ENCODE measurements at places on chromosomes 13 and 19.

DNA sequence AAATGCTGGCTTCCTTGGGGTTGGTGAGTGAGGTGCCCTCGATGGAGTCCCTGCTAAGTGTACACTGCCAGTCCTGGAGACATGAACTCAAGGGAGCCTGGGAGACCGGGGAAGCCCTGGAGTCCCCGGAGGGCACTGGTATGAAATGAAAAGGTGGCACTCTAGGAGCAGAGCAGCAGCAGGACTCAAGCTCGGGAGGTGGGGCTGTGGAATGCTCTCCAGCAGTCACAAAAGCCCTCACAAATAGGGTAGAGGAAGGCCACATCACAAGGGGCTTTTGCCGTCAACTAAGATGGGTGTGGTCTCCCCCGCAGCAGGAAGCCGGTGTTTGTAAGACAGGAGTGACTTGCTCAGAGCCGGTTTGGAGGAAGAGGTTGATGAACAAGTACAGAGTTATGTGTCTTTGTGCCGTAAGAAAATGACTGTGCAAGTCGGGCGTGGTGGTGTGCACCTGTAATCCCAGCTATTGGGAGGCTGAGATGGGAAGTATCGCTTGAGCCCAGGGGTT lies 19.3 kb downstream of the CCNE1 start:
- peak; percentile 63 for DNase-seq

- peak; percentile 32 for DNase-seq
Measured at GRCh38 chr13:109840201-109840892, 54.0 kb upstream of the IRS2 start.

- DNase-seq = no peak
Measured at GRCh38 chr19:51546107-51546649, 14.7 kb upstream of the SIGLEC6 start.

DNA sequence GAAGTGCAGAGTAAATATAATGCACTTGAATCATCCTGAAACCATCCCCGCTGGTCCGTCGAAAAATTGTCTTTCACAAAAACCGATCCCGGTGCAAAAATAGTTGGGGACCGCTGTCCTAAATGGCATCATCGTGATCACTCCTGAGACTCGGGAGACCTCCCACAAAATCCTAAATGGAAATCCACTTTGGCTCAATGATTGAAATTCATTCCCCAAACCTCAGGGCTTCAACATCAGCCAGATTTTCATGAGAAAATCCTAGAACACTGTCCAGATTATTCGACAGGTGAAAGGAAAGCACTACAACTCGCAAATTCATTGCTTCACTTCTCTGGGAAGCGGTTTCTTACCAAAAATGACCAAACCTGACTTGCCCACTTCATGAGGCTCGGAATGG lies 335.3 kb upstream of the ZNF507 start:
- no peak for DNase-seq

DNA sequence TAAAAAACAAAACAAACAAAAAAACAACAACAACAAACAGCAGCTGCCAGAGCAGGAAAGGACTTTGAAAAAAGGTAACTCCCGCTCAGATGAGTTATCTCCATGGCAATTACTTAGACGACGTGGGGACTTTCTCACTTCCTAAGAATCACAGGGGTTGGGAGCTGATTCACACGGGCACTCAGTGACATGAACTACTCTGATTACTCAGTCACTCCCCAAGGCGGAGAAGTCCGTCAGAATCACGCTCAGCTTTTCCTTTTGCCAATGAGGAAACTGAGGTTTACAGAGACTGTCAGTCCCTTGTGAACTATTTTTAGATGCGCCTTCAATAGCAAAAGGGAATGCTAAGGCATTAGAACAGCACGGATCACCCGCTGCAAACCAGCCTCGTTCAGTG lies 32.3 kb upstream of the MATK start:
- peak; percentile 64 for DNase-seq

DNA sequence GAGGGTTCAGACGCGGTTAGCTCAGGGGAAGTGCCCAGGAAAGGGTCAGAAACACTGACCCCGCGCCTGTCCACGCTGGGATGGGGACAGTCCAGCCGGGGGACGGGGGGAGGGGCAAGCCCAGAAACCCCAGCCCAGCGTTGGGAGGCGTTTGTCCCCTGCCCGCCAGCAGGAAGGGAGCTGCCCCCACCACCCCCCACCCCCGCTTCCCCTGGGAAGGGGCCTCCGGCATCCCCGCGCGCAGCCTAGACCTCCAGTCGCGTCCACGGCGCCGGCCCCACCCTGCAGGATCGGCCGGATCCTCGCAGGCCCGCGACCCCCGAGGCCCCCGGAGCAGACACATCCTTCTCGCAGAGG lies 277 bp downstream of the GIPC1 start:
- no peak for DNase-seq

DNA sequence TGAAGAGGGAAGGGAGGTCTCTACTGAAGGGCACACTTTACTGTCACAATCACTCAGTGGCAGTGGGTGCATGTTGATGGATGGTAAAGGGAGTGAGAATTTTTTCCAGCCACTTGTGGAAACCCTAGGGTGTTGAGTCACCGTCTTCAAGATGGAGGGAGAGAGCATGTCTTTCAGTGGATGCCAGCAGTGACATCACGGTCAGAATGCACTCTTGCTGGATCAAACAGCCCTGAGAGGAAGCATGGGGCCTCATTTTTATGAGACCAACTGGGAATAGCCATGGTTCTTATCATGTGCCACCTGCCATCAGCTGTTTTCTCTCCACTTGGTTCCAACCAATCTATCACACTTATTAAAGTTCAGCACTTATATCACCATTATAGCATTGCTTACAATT lies 182.5 kb downstream of the KCNRG start:
- DNase-seq = no peak

DNA sequence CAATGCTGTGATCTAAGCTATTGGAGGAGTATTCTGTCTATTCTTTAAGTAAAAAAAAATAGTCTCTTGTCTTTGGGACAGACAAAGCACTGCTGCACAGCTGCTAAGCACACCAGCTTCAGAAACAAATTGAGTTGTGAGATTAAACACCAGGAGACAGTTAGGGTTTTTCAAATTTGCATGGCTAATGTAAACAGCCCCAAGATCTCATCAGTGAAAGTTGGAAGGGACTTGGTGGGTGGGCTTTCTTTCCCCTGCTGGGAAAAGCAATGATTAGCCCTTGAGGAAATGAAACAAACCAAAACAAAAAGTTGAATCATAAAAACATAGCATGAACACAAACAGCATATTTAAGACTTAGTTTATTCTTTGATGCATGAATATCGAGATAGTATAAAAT lies 143.6 kb upstream of the SLITRK1 start:
- no peak for DNase-seq

DNA sequence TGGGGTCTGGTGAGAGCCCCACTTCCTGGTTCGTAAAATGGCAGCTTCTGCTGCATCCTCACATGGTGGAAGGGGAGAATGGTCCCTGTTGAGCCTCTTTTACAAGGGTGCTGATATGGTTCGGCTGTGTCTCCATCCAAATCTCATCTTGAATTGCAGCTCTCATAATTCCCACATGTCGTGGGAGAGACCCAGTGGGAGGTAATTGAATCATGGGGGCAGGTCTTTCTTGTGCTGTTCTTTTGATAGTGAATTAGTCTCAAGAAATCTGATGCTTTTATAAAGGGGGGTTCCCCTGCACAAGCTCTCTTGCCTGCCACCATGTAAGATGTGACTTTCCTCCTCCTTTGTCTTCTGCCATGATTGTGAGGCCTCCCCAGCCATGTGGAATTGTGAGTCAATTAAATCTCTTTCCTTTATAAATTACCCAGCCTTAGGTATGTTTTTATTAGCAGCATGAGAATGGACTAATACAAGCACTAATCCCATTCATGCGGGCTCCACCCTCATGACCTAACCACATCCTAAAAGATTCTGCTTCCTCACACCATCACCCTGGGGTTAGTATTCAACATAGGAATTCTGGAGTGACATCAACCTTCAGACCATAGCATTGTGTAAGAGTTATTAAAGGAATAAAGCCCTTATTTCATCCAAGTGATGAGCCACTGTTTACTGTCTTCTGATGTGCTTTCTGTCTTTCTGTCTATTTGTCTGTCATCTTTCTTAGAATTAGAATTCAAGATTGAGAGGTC lies 159.0 kb upstream of the IRS2 start:
- no peak for DNase-seq

- DNase-seq = no peak
Measured at GRCh38 chr13:44299152-44299943, 74.3 kb upstream of the SERP2 start.

DNA sequence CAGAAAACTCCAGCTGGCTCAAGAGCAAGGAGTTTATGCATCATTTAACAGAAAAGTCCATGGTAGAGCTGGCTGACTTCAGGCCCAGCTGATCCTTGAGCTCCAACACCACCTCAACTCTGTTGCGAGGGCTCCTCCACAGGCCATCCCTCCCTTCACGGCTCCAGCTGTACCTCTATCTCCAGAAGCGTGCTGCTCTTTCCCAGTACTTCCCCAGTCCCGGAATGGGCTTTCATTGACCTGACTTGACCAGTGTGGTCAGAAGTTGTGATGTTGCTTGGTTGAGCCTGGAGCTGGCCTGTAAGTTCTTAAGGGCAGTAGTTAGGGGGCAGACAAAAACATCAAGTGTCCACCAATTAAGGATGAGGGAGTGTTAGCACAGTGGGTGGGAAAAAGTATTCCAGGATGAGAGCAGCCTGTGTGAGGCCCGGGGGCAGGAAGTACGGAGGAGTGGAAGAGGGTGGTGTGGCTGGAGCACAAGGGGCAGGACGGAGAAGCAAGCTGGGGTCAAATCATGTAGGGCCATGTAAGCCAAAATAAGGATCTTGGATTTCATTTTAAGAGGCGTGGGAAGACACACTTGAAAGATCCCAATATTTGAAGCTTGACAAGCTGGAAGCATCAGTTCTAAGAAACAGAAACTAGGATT lies 24.0 kb downstream of the SKA3 start:
- no peak for DNase-seq

- peak; percentile 32 for DNase-seq
Measured at GRCh38 chr19:48194041-48194843, 23.8 kb downstream of the ZSWIM9 start.

DNA sequence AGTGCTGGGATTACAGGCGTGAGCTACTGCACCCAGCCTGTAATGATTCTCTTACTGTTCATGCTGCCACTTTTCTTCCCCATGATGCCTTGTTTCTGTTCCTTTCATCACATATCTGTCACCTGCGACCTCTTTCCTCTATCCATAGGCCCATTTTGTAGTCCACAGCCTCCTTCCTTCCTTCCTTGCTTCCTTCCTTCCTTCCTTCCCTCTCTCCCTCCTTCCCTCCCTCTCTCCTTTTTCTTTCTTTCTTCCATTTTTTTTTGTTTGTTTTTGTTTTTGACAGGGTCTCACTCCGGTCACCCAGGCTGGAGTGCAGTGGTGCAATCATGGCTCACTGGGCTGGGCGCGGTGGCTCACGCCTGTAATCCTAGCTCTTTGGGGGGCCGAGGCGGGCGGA lies 4.2 kb downstream of the GYS1 start:
- DNase-seq = no peak

DNA sequence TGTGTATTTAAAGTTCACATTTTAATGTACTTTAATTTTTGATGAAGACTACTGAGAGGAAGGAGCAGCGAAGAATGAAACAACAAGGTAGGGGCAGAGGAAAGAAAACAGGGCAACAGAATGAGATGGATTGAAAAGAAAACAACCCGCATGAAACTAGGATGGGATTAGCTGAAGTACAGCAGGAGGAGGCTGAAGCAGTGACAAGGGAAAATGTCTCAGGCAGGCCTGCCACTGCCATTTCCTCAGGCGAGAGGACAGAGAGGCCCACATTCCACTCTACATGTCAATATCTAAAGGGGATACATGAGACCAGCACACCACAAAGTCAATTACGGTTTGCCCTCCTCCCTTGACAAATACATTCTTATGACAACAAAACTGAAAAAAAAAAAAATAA lies 1703.2 kb downstream of the EFNB2 start:
- DNase-seq = no peak

- DNase-seq = no peak
Measured at GRCh38 chr19:7456964-7457541, 31.8 kb downstream of the PEX11G start.

GRCh38 chr19:16593181-16593580 lies 21.0 kb upstream of the SLC35E1 start:
- DNase-seq = no peak

DNA sequence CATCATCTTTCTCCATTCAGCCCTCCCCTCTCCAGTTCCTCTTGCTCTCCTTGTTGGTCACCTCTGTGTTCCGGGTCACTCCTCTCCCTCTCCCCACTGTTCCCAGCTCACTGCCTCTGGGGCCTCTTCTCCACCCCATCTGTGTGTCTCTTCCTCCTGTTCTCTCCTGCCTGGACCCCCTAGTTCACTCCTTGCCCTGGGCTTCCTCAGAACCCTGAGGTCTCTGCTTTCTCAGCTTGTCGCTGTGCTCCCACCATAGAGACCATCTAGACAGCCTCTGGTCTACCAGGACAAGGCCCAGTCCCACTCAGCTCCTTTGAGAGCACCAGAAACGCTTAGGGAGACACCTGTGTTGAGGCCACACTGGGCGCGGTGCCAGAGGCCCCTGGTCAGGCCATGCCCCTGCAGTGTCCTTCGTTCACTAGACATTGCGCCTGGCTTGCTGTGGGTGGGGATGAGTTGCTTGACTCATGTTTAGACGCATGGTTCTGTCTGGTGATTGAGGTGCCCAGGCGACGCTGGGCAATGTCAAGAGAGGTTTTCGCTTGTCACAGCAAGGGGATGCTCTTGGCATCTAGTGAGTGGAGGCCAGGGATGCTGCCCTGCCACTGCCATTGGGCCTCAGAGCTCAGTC lies 4.8 kb downstream of the LENG9 start:
- DNase-seq = no peak

DNA sequence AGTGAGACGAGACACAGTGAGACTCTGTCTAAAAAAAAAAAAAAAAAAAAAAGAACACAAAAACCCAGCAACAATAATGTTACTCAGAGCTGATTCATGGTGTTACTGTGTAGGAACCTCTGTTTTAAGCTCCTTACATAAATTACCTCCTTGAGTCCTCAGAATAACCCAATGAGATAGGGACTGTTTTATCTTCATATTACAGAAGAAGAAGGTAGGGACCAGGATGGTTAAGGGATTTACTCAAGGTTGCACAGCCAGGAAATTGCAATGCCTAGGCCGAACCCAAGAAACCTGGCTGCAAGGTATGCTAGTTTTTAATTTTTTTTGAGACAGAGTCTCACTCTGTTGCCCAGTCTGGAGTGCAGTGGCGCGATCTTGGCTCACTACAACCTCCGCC lies 1.5 kb upstream of the DAND5 start:
- no peak for DNase-seq

DNA sequence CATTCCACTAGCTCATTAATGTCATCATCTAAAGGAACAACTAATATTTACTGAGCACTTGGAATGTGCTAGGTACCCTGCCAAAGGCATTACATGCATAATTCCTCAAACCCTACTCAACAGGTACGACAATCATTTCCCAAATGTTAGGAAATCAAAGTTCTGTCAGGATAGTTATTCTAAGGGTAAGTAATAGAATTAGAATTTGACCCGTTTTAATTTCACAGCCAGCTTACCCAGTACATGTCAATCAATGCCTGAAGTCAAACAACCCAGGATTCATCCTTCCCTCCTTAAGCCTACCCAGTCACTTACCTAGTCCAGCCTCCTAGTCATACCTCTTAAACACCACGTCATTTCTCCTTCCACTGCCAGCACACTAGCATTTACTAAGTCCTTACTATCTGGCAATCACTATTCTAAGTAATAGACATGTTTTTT lies 2.4 kb downstream of the LNX2 start:
- DNase-seq = no peak

Data from stimulated activated CD4-positive, alpha-beta T cell treated with anti-CD3 and anti-CD28 coated beads, Interleukin-4, amount 100 ng/mL, for 24 hours (primary cell).